ENCODE measurements at places on chromosomes 2 and 18.

GRCh38 chr2:184734338-184734737 lies 136.0 kb downstream of the ZNF804A start:
- no peak for DNase-seq

- DNase-seq: no peak
Observed at GRCh38 chr2:219460424-219460926, 25.8 kb downstream of the SPEG start.

GRCh38 chr2:190972213-190972612 lies 41.8 kb downstream of the STAT1 start:
- DNase-seq: no peak

GRCh38 chr2:2057125-2057721 lies 273.9 kb downstream of the MYT1L start:
- no peak for DNase-seq

GRCh38 chr2:37800176-37800858 lies 124.8 kb upstream of the RMDN2 start:
- no peak for DNase-seq

- DNase-seq: no peak
Observed at GRCh38 chr2:85112906-85113625, 20.1 kb upstream of the TCF7L1 start.

Data from NCI-H2081 treated with DMSO at 0.1 percent for 48 hours (cell line).